ENCODE measurements at places on chromosomes 13 and 19. TPM values are rescaled to one million over a fixed set of nuclear protein-coding genes. Genes with fewer than 3 reads are reported as not detected.
A peak's percentile ranks its signal among the peaks of the same experiment; 100 is the strongest.

DNA sequence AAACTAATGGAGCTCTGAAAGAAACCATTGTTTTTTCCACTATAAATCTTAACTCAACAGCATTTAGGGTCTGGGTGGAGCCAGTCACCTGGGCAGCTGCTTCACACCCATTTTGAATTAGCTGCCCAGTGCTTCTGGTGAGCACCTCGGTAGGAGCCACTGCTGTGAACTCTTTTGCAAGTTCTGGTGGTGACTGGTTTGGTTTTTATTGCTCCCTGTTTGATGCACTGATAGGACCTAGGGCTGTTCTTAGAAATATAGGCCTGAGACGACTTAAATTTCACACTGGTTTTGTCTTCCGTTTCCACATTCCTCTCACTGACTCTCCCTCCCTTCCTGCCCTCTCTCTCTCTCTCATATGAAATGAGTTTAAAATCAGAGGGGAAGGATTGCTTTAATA is 103.9 kb downstream of the GGACT start:
- DNase-seq: no peak

- peak; percentile 80 for DNase-seq
Measured at GRCh38 chr19:6476155-6476895, 5.3 kb downstream of the DENND1C start.

The RASAL3 gene
- not detected for total RNA-seq

The ZNF808 gene
- 15.0 TPM for total RNA-seq

The TMIGD2 gene
- not detected for total RNA-seq

The DIRAS1 gene
- 5.3 TPM for total RNA-seq

All from kidney epithelial cell (primary cell).